Natural killer cell (primary cell): ENCODE measurements at places on chromosomes 16 and 17. TPM values are rescaled to one million over a fixed set of nuclear protein-coding genes. Genes with fewer than 3 reads are reported as not detected.

OR3A3 gene
- total RNA-seq: not detected

KRTAP4-9 gene
- not detected for total RNA-seq

TPSD1 gene
- not detected for total RNA-seq

NLRC3 gene
- 133 TPM for total RNA-seq

DNA sequence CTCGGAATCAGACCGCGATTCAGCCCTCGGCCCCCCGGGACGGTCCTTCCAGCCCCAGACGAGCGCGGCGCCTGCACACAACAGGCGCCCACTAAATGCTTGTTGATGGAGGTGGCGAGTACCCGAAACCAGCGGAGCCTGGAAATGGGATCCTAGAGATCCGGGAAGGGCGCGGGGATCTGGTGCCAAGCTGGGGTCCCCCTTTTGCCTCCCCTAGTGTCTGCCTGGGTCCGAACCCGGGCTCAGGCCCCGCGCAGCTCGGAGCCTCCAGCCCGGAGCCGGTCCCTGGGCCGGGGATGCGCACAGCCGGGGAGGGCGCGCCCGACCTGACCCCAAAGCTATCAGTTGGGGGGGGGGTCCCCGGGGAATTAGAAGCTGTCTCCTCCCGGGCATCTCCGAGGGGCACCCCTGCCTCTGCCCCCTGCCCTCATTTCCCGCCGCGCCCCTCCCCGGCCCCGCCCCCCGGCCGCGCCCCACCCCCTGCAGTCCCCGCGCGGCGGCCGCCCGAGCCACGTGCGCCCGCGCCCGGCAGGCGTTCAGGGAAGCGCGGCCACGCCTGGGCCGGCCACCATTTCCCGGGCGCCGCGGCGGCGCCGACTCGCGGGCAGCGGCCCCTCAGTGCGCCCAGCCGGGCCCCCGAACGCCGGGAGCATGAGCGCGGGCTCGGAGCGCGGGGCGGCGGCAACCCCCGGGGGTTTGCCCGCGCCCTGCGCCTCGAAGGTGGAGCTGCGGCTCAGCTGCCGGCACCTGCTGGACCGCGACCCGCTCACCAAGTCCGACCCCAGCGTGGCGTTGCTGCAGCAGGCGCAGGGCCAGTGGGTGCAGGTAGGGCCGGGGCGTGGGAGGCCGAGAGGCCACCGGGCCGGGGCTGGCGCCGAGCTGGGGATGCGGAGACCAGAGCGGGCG is at the start of gene CPNE7:
Gene CPNE7 (plus strand): TSS at position 512 of the 906 bp plus-strand sequence. CDS start 140 bp downstream, at position 652.
- H3K36me3 ChIP-seq: no peaks in the 10 kb centered on the region
- peaks cover 14% of the 10 kb centered on the region for H3K27me3 ChIP-seq
- peaks cover 21% of the 10 kb centered on the region for H3K4me1 ChIP-seq
- H3K4me3 ChIP-seq: peak within 1 kb of the TSS; percentile 14

- no peak for DNase-seq
- peaks cover 81% of the 10 kb centered on the region for H3K4me1 ChIP-seq
- H3K36me3 ChIP-seq: no peaks in the 10 kb centered on the region
- H3K27me3 ChIP-seq: no peaks in the 10 kb centered on the region
- H3K4me3 ChIP-seq: no peak overlapping the region
- peak overlapping the region; percentile 98 for H3K27ac ChIP-seq
Measured at GRCh38 chr17:82299452-82299851, 18.0 kb downstream of the CD7 start.

DNA sequence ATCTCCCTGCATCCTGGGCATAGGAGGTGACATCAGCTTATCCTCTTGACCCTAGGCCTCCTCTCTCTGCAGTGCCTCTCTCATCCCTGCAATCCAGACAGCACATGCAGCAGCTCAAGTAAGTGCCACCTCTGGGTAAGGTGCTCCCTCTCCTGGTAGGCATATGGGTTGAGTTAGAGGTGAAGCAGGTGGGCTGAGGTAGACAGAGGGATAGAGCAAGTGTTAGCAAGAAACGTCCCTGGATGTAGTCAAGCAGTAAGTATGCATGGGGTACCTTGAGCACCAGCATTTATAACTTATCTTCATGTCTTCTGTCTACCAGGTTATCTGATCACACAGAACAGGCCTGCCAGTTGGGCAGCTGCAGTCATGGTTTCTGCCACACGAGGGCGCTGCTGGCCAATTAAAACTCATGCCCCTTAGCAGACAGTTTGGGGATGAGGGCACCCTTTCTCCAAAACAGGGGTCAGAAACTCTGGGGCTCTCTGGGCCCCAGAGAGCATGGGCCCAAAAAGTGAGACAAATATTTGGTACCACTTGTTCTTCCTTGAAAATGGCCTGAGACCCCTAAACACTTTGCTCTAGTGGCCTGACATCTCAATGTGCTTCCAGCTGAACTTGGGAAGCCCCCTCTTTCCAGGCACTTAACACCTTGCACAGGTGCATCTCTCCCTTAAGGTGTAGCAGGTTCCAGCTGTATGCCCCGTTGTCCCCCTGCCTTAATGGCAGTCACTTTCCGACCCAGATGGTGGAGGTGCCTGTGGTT is 59.8 kb downstream of the NEUROD2 start:
- no peak overlapping the region for H3K4me3 ChIP-seq
- no peak overlapping the region for H3K27ac ChIP-seq
- H3K27me3 ChIP-seq: no peaks in the 10 kb centered on the region
- H3K36me3 ChIP-seq: peaks cover 32% of the 10 kb centered on the region

DNA sequence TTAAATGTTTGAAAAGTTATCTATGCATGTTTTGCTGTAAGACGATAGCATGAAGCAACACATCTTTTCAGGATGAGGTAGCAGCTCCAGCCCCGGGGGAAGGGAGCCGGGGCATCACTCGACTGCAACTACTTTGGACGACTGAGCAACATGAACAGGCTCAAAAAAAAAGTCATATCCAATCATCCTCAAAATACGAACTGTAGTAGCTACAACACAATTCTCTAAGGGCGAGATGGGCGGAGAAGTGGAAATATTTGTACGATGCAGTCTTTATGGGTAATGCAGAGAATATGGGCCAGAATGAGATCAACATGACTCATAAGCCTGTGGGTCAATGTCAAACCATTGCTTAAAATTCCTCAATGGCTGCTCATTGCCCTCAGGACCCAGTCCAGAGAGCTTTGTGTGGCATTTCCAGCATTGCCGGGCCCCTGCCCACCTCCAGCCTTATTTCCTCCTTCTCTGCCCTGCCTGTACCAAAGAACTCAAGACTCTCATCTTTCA is 17.7 kb upstream of the SMURF2 start:
- H3K27ac ChIP-seq: no peak overlapping the region
- H3K27me3 ChIP-seq: no peaks in the 10 kb centered on the region
- no peaks in the 10 kb centered on the region for H3K4me1 ChIP-seq
- H3K36me3 ChIP-seq: no peaks in the 10 kb centered on the region

GRCh38 chr17:34347063-34347462 is 9.2 kb upstream of the CCL13 start:
- H3K36me3 ChIP-seq: no peaks in the 10 kb centered on the region
- DNase-seq: no peak
- H3K4me3 ChIP-seq: no peak overlapping the region
- no peak overlapping the region for H3K27ac ChIP-seq
- no peaks in the 10 kb centered on the region for H3K27me3 ChIP-seq
- H3K4me1 ChIP-seq: no peaks in the 10 kb centered on the region

DNA sequence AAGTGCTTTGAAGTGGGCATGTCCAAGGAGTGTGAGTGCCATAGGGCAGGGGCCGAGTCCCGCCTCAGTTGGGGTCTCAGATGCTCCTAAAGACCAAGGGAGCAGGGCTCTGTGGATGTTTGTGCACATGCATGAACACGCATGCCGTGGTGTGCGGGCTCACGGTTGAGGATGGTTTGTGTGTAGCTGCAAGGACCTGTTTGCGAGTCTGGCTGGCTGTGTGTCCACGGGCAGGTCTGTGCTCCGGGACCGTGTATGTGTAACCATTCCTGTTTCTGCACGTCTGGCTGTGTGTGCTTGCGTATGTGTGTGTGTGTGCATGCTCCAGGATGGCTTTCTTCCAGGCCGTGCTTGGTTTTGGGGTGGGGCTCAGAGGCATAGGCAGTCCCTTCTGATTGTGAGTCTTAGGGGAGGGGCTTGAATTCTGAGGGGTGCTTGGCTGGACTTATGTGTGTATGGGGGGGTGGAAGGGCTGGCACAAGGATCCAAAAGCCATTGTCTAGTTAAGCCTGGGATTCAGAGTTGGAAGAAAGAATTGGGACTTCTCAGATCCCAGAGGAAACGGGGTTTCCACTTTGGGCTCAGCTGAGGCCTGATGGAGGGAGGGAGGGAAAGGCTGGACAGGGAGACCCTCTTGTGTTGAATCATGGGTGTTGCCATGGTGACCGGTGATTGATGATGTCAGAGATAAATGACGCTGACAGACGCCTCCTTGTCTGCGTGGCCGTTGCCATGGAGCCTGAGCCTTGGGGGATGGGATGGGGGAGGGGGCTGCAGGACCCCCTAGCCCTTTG is 14.4 kb downstream of the GJD3 start:
- peaks cover 57% of the 10 kb centered on the region for H3K36me3 ChIP-seq
- no peak overlapping the region for H3K4me3 ChIP-seq
- no peak overlapping the region for H3K27ac ChIP-seq
- H3K4me1 ChIP-seq: peaks cover 78% of the 10 kb centered on the region
- DNase-seq: peak; percentile 29

GRCh38 chr16:2009791-2010510 is at the start of gene ZNF598:
TSS of gene ZNF598 (minus strand) at chr16:2009821.
- H3K27ac ChIP-seq: peak within 1 kb of the TSS; percentile 98
- H3K4me1 ChIP-seq: peaks cover 50% of the 10 kb centered on the region
- DNase-seq: peak; percentile 93

GRCh38 chr17:19718613-19719354 is 2.4 kb upstream of the SLC47A2 start:
- peaks cover 1% of the 10 kb centered on the region for H3K4me1 ChIP-seq
- H3K27me3 ChIP-seq: no peaks in the 10 kb centered on the region
- no peak overlapping the region for H3K4me3 ChIP-seq
- H3K36me3 ChIP-seq: no peaks in the 10 kb centered on the region
- no peak for DNase-seq

DNA sequence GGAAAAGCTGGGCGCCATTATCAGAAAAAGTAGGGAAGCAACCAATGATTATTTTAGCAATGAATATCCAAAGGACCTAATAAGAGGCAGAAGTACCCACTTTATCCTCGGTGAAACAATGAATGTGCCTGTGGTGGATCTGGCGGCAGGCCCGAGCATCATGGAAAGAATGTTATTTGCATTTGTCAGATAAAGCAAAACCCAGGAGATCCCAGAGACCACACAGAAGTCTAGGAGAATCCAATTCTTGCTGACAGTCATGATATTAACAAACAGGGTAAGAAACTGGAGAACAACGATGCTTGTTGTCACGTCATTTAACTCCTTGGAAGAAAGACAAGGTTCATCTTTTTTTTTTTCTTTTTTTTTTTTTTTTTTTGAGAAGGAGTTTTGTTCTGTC is 12.0 kb upstream of the TNRC6A start:
- H3K27ac ChIP-seq: no peak overlapping the region
- no peaks in the 10 kb centered on the region for H3K4me1 ChIP-seq
- no peak overlapping the region for H3K4me3 ChIP-seq
- H3K27me3 ChIP-seq: no peaks in the 10 kb centered on the region
- DNase-seq: no peak

DNA sequence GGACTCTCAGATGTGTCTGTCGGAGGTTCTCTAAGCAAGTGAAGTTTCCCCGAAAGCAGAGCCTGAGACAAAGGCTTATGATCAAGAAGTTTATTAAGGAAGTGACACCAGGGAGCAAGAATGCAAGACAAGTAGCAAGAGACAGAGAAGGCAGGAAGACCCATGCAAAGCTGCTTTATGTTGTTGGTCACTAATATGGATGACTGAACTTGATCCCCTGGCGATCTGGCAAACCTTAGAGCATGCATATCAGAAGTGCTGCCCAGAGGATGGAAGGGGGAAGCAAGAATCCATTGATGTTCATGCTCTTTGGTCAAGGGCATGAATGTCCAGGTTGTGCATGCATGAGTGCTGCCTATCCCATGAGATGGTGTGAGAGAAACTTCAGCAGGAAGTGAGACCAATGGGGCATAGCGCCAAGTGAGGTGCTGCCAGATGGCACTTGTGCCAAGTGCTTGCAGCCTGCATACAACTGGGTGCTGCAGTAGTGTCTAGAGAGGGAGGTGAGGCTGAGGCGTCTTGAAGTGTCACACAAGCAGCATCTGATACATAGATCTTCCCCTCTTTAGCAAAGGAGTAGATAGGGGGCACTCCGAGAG is 176.5 kb downstream of the SALL1 start:
- no peak for DNase-seq
- H3K27ac ChIP-seq: no peak overlapping the region
- no peaks in the 10 kb centered on the region for H3K4me1 ChIP-seq
- H3K27me3 ChIP-seq: no peaks in the 10 kb centered on the region
- H3K36me3 ChIP-seq: no peaks in the 10 kb centered on the region

GRCh38 chr16:71623597-71623996 is 2.4 kb upstream of the MARVELD3 start:
- H3K27me3 ChIP-seq: peaks cover 17% of the 10 kb centered on the region
- DNase-seq: no peak
- H3K4me3 ChIP-seq: no peak overlapping the region
- H3K36me3 ChIP-seq: no peaks in the 10 kb centered on the region
- H3K4me1 ChIP-seq: peaks cover 11% of the 10 kb centered on the region
- no peak overlapping the region for H3K27ac ChIP-seq

- no peaks in the 10 kb centered on the region for H3K36me3 ChIP-seq
- DNase-seq: no peak
- H3K4me1 ChIP-seq: no peaks in the 10 kb centered on the region
- H3K27ac ChIP-seq: no peak overlapping the region
Measured at GRCh38 chr17:70613681-70614080, 444.3 kb downstream of the KCNJ2 start.

- H3K27ac ChIP-seq: no peak overlapping the region
- H3K4me1 ChIP-seq: no peaks in the 10 kb centered on the region
- no peak for DNase-seq
Measured at GRCh38 chr17:16875662-16876061, 96.3 kb downstream of the TNFRSF13B start.

- peaks cover 10% of the 10 kb centered on the region for H3K4me1 ChIP-seq
- H3K36me3 ChIP-seq: peaks cover 28% of the 10 kb centered on the region
- no peak overlapping the region for H3K27ac ChIP-seq
Measured at GRCh38 chr17:4162321-4162720, 19.3 kb downstream of the CYB5D2 start.

DNA sequence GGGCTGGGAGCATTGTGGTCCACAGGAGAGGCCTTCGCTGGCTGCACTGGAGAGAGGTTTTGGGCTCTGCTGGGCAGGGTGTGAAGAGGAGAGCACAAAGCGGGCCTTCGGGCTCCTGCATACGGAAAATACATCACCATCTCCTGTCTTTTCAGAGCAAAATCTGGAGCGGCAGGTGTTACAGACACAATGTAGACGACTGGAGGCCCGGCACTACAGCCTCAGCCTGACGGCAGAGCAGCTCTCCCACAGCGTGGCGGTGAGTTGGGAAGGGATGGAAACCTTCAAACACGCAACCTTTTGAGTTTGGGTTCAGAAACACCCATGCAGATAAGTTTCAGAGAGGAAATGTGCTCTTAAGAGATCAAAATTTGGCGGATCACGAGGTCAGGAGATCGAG is 17.9 kb downstream of the GINS2 start:
- no peak for DNase-seq
- peaks cover 93% of the 10 kb centered on the region for H3K36me3 ChIP-seq
- H3K27me3 ChIP-seq: no peaks in the 10 kb centered on the region
- H3K4me3 ChIP-seq: no peak overlapping the region
- no peak overlapping the region for H3K27ac ChIP-seq

- no peaks in the 10 kb centered on the region for H3K27me3 ChIP-seq
- H3K36me3 ChIP-seq: no peaks in the 10 kb centered on the region
- H3K4me1 ChIP-seq: peaks cover 17% of the 10 kb centered on the region
- H3K4me3 ChIP-seq: no peak overlapping the region
- no peak for DNase-seq
- no peak overlapping the region for H3K27ac ChIP-seq
Measured at GRCh38 chr17:77644181-77645071, 314.1 kb upstream of the TNRC6C start.

GRCh38 chr17:75724016-75725003 is 3.1 kb downstream of the ITGB4 start:
- H3K27me3 ChIP-seq: peaks cover 8% of the 10 kb centered on the region
- no peak for DNase-seq
- no peaks in the 10 kb centered on the region for H3K36me3 ChIP-seq
- no peak overlapping the region for H3K27ac ChIP-seq
- H3K4me3 ChIP-seq: no peak overlapping the region
